ENCODE measurements at places on chromosomes 2 and 18.

GRCh38 chr2:215532844-215533243 lies 97.0 kb upstream of the FN1 start:
- DNase-seq = no peak

- no peak for DNase-seq
Measured at GRCh38 chr18:11747731-11748130, 58.7 kb downstream of the GNAL start.

DNA sequence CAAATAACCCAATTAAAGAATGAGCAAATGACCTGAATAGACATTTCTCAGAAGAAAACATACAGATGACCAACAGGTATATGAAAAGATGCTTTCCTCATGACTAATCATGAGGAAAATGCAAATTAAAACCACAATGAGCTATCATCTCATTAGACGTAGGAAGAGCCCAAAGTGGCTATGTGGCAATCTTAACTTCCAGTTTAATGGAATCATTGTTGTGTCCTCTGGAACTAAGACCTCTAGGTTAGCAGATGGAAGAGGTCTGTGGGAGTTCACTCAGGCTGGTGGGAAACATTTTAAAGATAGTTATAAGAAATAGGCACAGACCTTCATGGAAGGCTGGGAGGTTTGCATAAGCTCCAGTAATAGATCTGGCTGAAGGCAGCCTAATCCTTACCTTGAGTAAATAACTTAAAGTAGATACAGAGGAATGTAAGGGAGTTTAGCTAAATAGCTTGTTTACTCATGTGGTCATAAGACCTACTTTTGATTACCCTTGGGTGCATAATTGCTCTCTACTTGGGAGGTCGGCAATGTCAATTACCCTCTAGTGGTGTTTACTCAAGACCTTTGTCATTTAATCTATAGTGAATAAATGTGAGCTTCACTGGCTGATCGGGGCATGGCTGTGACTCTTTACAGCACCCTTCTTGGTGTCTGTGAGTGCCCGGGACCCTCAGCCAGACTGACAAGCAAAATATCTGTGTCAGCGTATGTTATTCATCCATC lies 119.0 kb downstream of the GULP1 start:
- DNase-seq = no peak

- DNase-seq = no peak
Measured at GRCh38 chr2:146587291-146587713, 1257.5 kb upstream of the ACVR2A start.

- no peak for DNase-seq
Measured at GRCh38 chr2:29561628-29562027, 359.8 kb downstream of the ALK start.

- no peak for DNase-seq
Measured at GRCh38 chr18:76490033-76490432, 5.0 kb downstream of the ZNF516 start.

- DNase-seq = no peak
Measured at GRCh38 chr2:164773635-164774034, 68.0 kb downstream of the COBLL1 start.

GRCh38 chr2:85961053-85961452 lies 72.3 kb upstream of the ST3GAL5 start:
- DNase-seq = no peak

DNA sequence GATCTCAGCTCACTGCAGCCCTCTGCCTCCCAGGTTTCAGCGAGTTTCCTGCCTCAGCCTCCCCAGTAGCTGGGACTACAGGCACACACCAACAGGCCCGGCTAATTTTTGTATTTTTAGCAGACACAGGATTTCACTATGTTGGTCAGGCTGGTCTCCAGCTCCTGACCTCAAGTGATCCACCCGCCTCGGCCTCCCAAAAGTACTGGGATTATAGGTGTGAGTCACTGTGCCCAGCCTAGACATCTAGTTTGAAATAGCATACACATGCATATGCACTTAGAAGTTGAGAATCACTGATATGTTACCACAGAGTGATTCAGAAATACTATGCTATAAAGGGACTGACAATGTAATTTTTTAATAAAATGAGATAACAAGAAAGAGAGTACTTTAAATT lies 69.8 kb upstream of the CDKL4 start:
- DNase-seq = no peak

DNA sequence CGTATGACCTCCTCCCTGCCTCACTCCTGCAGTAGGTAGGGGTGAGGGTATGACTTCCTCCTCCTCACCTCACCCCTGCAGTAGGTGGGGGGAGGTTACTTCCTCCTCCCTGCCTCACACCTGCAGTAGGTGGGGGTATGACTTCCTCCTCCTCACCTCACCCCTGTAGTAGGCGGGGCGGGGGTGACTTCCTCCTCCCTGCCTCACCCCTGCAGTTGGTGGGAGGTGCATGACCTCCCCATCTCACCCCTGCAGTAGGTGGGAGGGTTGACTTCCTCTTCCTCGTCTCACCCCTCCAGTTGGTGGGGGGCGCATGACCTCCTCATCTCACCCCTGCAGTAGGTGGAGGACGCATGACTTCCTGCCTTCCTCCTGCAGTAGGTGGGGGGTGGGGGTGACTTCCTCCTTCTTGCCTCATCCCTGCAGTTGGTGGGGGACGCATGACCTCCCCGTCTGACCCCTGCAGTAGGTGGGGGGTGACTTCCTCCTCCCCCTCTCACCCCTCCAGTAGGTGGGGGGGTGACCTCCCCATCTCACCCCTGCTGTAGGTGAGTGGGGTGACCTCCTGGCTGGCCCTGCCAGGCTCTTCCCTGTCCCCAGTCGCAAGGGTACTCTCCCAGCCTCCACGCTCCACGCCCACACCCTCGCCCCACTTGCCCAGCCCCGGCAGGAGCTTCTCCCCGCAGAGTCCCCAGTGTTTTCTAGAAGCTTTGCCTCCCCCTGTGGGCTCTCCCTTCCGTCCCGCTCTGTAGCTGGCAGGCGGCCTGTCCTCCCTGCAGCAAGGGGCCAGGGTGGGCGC lies 39.3 kb downstream of the TSHZ1 start:
- no peak for DNase-seq

- no peak for DNase-seq
Measured at GRCh38 chr2:151350579-151351195, 6.7 kb upstream of the TNFAIP6 start.

DNA sequence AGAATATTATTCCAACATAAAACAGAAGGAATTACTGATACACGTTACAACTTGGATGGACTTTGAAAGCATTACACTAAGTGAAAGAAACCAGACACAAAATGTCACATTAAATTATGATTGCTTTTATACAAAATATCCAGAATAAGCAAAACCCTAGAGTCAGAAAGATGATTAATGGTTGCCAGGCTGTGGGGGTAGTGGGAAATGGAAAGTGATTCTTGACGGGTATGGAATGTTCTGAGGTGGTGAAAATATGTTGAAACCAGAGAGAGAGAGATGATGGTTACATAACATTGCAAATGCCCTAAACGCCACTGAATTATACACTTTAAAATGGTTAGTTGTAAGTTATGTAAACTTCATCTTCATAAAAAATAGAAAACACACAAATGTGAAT lies 1057.2 kb upstream of the TMEFF2 start:
- DNase-seq = no peak

DNA sequence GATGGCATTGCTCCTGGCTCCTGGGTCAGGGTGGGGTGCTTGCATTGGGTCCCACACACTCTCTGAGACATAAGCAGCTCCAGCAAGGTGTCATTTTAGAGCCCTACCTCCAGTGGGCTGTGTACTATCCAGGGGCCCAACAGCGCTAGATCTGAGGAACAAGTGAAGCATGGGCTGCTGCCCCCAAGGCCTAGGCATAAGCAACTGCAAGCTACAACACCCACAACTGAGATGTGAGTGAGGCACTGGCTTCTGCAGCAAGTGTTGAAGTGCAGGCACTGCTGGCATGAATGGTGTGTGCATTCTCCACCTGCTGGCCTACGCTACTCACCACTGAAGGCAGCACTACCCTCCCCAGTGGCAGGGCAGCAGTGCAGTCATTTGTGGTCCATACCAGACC lies 81.0 kb upstream of the STK39 start:
- DNase-seq = no peak

DNA sequence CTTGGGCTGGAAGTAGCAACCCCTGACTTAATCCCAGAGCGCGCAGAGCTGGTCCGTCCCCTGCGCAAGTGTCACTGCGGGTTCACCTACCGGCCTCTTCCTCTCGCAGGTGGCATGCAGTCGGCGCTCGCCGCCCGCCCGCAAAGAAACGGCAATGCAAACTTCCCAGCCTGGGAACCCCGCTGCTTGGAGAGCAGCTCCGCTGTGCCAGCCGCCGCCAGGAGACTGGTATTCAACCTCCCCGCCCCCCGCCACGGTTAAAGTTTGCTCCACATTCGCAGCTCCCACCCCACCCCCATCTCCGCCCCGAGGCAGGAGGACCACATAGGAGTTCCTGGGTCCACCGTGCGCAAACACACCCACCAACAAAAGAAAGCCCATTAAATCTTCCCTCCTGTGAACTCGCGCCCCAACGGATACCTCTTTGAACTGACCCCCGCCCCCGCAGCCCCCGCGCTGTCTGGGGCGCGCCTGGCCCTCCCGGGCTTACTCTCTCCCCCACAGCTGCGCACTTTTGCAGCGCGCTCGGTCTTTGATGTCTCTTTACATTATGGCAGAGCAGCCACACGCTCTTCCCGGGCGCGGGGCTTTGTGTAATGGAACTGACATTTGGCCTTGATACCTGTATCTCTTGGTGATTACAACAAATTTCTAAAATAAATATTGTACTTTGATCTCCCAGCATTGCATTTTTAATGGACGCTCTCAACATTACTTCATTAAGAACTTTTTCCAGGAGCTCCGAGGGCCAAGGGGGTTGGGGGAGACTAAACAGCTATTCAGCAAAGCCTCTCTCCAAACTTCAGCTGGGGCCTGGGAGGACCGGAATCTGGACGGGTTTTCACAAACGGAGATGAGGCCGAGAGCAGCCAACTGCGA lies 3.1 kb upstream of the SP5 start:
- no peak for DNase-seq

DNA sequence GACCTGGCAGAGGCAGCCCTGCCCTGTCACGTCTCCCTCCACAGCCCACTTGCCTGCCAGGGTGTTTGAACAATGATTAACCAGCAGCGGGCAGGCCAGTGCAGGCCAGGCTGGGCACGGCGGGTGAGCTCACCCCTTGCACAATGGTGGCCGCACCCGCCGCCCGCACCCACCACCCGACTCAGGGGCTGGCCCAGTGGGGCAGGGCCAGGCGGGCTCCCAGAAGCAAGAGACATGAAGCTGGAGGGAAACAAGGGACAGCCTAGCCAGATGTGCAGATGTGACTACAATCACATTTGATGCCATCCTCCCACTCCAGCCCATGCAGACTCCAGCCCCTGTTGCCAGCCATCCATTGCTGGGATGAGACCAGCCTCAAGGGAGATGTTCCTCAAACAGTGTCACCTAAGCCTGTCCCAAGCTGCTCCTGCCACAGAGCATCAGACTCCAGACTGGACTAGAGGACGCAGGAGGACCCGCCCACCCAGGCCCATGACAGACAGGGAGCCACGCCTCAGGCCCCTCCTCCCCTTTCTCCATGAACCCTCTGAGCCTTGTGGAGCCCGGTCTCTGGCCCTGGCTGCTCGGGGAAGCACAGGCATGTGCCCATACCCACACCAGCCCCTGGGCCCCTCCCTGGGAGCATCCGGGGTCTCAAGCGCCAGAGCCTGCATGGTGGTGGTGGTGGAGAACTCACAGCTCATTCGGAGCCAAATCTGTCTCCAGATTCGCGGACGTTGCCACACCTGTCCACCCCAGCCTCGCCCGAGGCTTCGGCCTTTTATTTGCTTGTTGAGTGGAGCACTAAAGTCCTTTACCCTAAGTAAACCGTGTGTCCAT lies 45.0 kb downstream of the SDC1 start:
- no peak for DNase-seq

GRCh38 chr18:7879717-7880116 lies 312.6 kb downstream of the PTPRM start:
- no peak for DNase-seq

DNA sequence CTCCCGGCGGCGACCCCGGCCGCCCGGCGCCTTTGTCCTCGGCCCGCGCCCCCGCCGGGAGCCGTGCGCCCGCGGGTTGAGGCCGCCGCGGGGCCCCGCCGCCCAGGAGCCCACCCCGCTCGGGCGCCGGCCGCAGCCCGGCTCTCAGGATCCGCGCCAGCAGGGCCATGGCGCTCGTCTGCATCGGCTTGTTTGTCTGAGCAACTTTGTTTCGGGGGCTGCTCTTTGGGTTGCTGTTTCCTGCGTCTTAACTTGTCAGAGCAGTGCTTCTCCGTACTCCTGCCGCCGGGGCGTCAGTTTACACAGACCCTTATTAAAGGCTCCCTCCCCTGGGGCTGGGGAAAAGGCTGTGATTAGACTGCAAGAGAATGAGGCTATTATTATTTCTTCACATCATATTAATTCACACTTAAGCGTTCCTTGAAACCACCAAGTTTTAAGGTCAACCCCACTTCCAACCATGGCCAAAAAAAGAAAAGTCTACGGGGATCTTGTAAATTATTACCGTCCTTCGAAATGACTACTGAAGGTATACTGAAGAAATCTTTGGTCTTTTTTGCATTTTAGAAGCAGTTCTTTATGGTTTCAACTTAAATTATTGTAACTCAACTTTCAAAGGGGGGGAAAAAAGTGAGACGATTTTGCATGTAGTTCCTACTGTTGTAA lies at the start of gene CYP27C1:
TSS of gene CYP27C1 (minus strand) at position 198 of the 666 bp plus-strand sequence. CDS start at position 169, 29 bp downstream.
- no peak for DNase-seq

- no peak for DNase-seq
Measured at GRCh38 chr2:28325173-28325566, 67.5 kb upstream of the FOSL2 start.

DNA sequence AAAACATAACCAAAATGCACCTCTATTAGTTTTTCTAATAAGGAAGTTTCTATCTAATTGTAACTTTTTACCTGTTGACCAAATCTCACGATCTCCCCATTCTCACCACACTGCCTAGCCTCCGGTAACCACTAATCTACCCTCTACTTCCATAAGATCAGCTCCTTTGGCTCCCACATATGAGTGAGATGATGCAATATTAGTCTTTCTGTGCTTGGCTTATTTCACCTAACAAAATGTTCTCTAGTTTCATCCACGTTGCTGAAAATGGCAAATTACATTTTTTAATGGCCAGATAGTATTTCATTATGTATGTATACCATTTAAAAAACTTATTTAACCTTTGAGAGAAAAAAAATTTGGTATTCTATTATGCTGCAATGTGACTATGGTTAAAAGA lies 379.0 kb upstream of the NXPH2 start:
- DNase-seq = no peak

DNA sequence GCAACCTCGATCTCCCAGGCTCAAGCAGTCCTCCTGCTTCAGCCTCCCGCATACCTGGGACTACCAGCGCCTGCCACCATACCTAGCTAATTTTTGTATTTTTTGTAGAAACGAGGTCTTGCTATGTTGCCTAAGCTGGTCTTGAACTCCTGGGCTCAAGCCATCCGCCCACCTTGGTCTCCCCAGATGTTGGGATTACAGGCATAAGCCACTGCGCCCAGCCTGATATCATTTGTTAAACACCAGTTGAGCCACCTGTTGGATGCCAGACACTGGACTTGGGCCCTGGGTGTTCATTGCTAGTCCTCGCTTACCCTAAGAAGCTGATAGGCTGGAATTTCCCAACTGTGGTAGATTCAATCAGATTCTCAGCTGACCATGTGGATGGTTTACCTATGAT lies 79.8 kb downstream of the ITGB1BP1 start:
- no peak for DNase-seq

GRCh38 chr2:231883468-231883881 lies 42.7 kb downstream of the NPPC start:
- DNase-seq = no peak
